ENCODE measurements at places on chromosomes 2 and 18.
A peak's percentile ranks its signal among the peaks of the same experiment; 100 is the strongest.

DNA sequence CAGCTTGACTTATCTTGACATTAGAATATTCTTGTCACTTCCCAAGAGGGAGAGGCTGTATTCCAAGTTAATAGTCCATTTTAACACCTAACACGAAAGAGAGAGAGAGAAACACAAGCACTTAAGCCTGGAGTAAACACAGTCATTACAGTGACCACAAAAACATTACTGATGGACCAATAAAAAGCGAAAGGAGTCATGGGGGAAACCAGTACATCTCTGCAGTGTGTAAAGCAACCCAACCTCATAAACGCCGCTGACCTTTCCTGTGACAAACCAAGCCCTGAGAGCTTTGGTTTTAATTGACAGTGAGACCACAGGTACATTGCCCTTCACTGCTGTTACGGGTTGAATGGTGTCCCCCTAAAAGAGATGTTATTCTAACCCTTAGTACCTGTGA is 78.3 kb downstream of the SMAD4 start:
- no peak for DNase-seq

GRCh38 chr2:102256276-102256675 is 55.1 kb upstream of the IL1RL1 start:
- DNase-seq = no peak

- DNase-seq = no peak
Measured at GRCh38 chr2:182941121-182941722, 74.8 kb upstream of the FRZB start.

DNA sequence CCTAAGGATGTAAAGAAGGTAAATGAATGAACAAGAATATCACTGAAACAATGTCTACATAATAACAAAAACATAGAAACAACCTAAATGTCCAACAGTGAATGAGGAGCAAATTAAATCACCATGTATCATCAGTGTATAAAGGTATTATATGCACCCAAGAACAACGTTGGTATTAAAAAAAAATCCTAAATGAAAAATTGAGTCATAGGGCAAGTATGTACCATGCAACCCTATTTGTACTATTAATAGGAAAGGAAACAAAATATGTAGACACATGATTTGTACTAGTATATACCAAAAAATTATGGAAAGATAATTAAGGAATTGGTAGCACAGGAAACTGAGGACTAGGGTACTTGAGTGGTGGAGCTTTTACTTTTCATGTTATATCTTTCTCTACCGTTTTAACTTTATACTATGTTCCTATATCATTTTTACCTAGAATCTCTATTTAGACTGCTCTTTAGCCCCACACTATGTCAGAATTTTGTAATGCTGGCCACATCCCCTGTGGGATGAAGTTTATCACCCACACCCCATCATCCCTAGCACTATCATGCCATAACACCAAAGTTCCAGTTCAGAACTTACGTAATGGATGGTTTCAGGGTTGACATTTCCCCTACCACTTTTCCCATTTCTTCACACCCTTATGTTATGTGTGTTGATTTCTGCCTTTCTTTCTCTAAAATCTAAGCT is 25.6 kb downstream of the IKZF2 start:
- no peak for DNase-seq

GRCh38 chr2:129812071-129812470 is 167.4 kb upstream of the RAB6C start:
- DNase-seq = no peak

DNA sequence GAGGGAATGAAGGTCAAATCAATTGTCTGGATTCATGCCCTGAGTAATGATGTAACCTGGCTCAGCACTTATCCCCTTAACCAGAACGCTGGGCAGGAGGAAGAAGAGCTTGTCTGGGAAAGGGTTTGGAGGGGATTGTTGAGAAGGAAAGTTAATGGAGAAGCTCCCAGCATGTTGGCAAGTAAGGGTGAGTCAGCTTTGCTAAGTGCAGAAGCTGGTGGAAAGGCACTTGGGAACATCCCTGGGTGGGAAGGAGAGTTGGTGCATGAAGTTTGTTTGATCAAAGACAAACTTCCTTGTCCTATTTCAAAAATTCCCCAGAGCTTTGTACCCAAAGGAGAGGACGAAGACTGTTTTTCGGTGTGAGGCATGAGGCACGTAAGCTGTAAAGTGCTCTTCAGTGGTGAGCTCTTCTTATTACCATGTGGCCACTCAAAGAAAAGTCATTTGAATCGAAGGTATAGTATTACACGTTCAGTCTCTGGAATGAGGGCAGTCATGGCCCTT is 17.6 kb upstream of the DAW1 start:
- DNase-seq = no peak

GRCh38 chr18:9838144-9838877 is 47.5 kb upstream of the TXNDC2 start:
- DNase-seq = no peak

- DNase-seq = peak; percentile 14
Measured at GRCh38 chr2:96601382-96602292, 36.5 kb downstream of the KANSL3 start.

Measured in mucosa of descending colon (tissue), 3 donors.